Pericardium fibroblast (primary cell): ENCODE measurements at places on chromosomes 2 and 18. TPM values are rescaled to one million over a fixed set of nuclear protein-coding genes. Genes with fewer than 3 reads are reported as not detected.

Gene RFX8
- total RNA-seq = 0.12 and 2.7 TPM in 2 replicates

Gene POTEC
- total RNA-seq = not detected in 2 replicates

Gene VWA3B
- total RNA-seq = not detected in 2 replicates

Gene YIPF4
- total RNA-seq = 15.9 and 31.3 TPM in 2 replicates

Gene LRATD1
- 0.77 TPM in 1 of 2 replicates, not detected in the other for total RNA-seq

Gene KCNIP3
- 22.5 and 41.2 TPM in 2 replicates for total RNA-seq

Gene CEBPZOS
- total RNA-seq = 17.2 and 21.6 TPM in 2 replicates

Gene GALM
- total RNA-seq = 10.0 and 11.9 TPM in 2 replicates

Gene CYTIP
- not detected in 2 replicates for total RNA-seq

Gene DSC3
- 2.8 and 58.1 TPM in 2 replicates for total RNA-seq

Gene LOXL3
- 7.3 and 23.7 TPM in 2 replicates for total RNA-seq

Gene TGFA
- not detected in 2 replicates for total RNA-seq

Gene CRACDL
- under 0.01 and 0.12 TPM in 2 replicates for total RNA-seq

Gene RAB6C
- total RNA-seq = not detected in 2 replicates

Gene ZNF24
- 15.2 and 15.5 TPM in 2 replicates for total RNA-seq

Gene BOLL
- not detected in 2 replicates for total RNA-seq
